ENCODE measurements at places on chromosomes 11 and 22.

- DNase-seq, result no peak
These were observed 215.0 kb upstream of the E2F8 start for GRCh38 chr11:19455731-19456130.

DNA sequence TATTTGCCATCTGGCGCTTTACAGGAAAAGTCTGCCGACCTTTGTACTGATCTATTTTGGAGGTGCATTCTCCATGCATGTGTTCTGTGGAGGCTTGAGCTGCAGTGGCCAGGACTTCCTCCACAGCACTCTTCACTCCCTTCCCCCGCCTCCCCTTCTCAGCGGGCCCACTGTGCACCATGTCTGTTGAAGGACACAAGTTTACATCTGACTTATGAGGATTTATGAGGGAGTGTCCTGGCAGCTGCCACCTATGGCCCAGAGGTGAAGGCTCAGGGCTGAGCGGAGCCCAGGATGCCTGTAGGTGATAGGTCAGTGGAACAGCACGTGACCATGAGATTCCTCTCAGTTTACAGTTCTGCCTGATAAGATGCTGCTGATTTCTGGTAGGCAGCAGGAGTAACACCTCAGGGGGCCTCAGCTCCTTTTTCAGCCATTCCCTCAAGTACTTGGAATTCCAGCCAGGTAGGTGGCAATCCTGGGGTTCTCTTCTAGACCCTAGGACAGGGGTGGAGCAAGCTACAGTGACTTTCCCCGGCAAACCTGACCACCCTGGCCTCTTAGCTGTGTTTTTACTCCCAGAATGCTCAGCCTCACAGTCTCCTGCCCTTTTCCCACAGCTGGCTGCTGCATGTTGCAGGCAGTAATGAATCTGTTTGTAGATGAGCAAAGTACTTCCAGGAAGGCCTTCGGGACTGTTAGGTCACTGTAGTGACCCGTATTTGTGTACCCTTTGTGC, 59.9 kb downstream of the PPFIBP2 start:
- DNase-seq, result peak; percentile 46

DNA sequence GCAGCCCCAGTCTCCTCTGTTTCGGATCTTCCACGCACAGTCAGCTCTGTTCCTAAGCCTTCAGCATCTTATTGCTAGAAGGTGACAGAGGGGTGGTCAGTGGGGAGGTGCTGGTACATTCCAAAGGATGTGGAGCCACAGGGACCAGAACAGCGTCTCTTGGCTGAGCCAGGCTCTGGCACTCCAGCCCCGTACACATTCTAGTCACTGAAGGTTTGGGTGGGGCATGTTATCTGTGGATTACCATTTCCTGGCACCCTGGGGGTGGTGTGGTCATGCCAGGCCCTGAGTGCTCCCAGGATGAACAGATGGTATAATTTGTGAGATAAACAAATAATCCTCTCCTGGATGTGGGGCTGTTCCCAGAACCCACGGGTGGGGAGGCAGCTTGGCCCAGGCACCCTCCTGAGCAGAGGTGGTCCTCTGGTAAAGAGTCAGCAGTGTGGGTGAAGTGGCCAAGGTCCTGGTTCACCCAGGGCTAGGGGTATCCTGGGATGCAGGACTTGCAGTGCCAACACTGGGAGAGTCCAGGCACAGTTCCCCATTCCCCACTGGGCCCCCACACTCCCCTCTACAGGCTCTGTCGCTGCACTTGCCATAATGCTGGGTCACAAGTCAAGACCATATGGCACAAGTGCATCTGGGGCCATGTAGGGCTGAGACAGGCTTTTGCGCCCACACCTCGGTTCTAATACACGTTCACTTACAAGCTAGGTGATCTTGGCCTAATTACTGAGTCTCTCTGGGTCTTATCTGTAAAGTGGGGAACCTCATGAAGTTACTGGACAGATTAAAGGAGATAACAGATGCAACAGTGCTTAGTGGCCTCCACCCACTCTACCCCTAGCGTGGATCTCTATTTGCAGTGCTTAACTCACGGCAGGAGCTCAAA, 33.0 kb downstream of the DKK3 start:
- DNase-seq, result no peak

DNA sequence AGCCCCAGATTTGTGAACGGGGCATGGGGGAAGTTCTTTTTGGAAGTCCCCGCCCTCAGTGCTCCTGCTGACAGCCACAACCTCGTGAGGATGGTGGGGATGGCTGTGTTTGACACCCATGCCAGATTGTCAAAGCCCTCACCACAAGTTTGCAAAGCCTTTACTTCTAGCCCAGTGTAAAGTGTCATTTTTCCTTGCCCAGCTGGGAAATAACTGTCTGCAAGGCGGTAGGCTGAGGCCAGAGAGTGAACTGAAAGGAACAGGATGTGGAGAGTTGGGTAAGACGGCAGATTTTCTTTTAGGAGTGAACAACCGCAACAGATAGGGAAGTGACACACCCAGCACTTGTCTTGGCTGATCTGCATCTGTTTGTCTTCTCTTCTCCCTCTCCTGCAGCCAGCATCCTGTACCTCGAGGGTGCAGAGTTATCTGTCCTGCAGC, 13.6 kb downstream of the IL17RA start:
- no peak for DNase-seq

- no peak for DNase-seq
These were observed 116.6 kb downstream of the TBC1D22A start for GRCh38 chr22:46879083-46879482.

GRCh38 chr11:76637491-76638269, 32.9 kb downstream of the LRRC32 start:
- no peak for DNase-seq

DNA sequence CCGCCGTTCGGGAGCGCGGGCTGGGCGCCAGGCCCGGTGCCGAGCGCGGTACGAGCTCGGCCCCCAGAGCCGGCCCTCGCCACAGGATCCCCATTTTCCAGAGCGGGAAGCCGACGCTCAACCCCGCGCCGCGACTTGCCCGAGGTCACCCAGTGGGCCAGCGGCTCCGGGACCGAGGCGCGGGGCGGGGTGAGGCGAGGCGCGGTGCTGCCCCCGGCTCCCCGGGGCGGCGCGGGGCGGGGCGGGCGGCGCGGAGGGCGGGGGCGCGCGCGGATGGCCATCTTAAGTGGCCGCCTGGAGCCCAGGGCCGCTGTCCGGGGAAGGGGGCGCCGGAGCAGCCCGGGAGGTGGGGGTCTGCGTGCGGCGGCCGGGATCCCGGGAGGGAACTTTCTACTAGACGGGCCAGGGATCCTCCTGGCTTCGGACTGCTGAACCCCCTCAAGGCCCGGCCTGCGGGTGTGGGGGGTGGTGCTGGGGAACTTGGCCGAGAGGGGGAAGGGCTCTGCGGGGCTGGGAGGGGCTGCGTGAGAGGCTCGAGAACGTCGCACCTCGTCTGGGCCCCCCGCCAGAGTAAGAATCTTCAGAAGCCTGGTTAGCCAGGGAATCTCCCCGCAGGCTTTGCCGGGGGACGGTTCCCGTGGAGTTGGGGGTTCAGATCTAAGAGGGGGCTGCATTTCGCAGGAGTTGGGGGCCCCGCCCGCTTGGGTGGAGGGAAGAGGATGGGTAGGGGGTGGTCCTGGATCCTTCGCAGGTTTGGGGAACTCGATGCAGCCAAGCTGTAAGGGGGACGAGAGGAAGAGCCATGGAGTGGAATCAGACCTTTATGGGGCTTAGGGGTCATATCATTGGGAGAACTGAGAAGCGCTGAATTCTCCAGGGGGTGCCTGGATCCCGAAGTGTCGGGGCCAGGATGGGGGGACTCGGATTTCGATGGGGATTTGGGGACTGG, 678 bp upstream of the INPPL1 start:
- peak; percentile 91 for DNase-seq

DNA sequence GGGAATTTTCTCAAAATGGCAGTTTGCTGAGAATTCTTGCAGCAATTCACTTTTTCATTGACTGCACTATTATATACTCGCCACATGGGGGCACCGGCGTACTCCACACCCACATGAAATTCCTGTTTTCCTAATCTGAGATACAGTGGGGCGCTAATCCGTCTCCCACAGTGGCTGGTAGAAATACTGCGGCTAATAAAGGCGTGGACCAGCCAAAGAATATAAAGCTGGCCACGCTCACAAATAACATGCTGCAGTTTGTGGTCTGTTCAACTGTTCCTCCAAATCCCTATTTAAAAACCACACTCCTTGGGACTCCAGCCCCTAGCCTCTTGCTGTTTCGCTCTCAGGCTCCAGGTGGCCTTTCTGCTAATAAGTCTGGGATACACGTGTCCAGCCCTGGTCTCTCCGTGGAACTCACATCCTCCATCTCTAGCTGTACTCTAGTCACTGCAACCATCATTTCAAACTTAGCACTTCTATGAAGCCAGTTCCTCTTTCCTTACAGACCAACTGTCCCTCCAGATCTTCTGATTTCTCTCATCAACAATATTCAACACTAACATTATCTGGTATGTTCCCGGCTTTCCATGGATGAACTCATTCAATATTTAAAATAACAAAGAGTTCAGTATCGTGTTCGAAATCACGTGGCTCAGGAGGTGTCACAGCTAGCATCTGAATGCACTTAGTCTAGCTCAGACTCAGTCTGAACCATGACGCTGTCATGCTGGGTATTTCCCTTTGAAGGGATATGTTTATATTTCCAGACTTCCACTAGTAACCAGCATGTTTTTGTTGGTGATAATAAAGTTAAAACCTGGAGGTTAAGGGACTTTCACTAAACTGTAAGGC, 22.0 kb downstream of the TBRG1 start:
- DNase-seq, result peak; percentile 67
